D721Med (cell line): ENCODE measurements at places on chromosomes 11 and 22.

DNA sequence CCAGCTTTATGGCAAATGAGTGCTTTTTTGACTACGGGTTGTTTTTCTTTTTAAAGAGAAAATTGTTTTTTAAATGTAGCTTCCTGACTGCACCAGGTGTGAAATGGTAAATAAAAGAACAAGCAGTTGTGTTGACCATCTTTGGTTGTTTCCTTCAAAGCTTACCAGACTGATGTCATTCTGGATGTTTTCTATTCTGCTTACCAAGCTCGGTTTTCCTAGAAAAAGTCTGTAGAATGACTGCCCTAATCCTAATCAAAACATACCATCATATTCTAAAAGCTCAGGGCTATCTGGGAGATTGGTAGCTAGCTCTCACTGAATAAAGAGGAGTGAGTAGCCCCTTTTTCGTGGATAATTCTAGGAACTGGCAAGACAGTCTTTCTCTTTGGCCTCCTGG lies 77.7 kb downstream of the GAB2 start:
- no peak for DNase-seq

DNA sequence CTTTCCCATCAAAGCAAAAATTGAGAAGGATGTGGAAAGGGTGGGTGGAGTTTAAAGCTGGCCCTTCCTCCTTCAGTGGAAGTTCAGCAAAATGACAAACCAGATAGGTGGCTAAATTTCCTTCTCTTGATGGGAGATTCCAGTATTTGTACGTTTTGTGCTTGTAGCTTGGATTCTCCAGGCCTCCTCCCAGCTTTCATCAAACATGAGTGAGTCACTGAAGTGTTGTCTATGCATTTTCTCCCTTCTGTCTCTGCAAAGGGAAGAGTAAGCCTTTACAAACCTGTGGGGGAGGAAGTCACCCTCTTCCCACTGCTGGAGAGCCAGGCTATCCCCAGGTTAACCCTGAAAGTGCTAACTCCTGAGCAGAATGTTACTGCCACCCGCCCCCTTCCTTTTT lies 6.4 kb downstream of the MARK2 start:
- no peak for DNase-seq

DNA sequence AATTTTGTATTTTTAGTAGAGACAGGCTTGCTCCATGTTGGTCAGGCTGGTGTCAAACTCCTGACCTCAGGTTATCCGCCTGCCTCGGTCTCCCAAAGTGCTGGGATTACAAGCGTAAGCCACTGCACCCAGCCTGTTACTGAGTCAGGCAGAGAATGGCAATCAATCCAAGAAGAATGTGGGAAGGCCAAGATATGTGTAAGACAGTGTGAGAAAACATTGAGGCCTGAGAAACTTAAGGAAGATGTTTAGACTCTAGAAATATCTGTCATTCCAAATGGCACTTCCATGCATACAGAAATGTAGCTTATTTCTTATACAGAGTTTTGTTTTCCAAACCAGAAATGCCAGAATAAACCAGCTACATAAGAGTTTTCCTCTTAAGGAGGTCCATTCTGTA lies 248.5 kb downstream of the ETS1 start:
- no peak for DNase-seq

DNA sequence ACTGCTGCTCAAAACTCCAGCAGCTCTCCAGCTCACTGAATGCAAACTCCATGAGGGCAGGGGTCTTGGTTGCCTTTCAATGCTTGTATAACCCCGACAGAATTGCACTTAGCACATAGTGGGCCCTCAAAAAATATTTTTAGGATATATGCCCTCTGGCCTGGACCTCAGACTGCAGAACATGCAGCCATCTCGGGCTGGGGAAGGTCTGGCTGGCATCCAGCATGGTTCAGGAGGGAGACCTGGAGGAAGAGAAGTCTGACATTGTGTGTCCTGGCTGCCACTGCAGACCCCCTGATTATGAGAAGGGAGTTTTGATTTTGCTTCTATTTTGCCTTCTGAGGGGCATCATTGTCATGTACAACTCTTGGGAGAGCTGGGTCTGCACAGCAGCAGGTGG lies 109.5 kb upstream of the PARVA start:
- DNase-seq = no peak
